ENCODE measurements at places on chromosomes 16 and 17.

- H3K27me3 ChIP-seq, result no peaks in the 10 kb centered on the region
- no peak overlapping the region for H3K27ac ChIP-seq
- H3K4me1 ChIP-seq, result peaks cover 2% of the 10 kb centered on the region
- no peaks in the 10 kb centered on the region for H3K36me3 ChIP-seq
- no peak overlapping the region for H3K4me3 ChIP-seq
- no peak for DNase-seq
Observed at GRCh38 chr16:79971237-79971572, 370.7 kb upstream of the MAF start.

DNA sequence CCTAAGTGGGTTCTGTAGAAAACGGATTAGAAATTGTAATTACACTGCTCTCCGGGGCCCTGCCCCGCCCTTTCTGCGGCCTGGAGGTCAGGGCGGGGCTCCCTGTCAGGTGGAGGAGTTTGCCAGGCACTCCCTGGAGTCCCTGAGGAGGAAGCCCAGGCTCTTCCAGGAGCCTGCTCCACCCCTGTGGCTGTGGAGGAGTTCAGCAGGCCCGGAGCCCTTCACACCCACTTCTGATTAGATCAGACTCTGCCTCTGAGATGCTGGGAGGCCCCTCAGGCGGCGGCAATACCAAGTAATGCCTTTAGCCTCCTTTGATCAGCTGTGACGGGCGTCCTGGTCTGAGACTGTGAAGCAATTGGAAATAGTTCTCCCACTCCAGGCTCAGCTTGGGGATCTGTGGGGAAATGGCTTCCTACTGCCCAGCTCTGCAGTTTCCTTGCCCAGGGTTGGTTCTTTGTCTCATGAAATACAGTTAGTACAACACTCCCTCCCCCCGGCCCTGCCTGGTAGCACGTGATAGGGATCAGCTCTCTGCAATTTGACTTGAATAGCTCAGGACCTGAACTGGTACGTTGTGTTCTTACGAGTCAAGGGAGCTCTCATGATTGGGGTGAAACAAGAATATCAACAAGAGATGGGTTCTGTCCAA lies 22.3 kb downstream of the BAIAP2 start:
- H3K4me3 ChIP-seq, result no peak overlapping the region
- H3K27ac ChIP-seq, result peak overlapping the region; percentile 4
- peak; percentile 76 for DNase-seq
- H3K27me3 ChIP-seq, result no peaks in the 10 kb centered on the region

DNA sequence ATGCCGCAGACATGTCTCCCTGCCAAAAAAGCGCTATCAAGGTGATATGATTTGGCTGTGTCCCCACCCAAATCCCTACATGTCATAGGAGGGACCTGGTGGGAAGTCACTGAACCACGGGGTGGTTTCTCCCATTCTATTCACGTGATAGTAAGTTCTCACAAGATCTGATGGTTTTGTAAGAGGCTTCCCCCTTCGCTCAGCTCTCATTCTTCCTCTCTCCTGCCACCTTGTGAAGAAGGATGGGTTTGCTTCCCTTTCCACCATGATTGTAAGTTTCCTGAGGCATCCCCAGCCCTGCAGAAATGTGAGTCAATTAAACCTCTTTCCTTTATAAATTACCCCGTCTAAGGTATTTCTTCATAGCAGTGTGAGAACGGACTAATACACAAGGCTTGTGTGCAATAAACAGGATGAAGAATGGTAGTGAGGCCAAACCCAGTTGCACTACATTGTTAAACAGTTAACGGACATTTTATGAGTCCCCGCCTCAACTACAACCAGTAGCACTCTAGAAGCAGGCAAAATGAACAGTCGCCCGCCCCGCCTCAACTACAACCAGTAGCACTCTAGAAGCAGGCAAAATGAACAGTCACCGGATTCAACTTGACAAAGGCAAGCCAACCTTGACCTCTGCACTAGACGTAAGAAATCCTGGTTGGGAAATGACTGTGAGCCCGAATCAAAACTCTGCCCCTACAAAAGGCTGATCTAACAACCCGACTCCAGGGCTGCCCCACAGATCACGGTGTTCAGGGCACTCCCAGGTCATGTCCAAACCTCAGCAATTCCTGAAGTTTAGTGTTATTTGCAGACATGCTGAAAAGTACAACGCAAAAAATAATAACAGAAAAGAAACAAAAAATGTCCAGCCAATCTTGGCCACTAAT lies 26.3 kb downstream of the VPS53 start:
- peak; percentile 55 for DNase-seq
- H3K36me3 ChIP-seq, result peaks cover 60% of the 10 kb centered on the region
- no peak overlapping the region for H3K27ac ChIP-seq
- H3K27me3 ChIP-seq, result no peaks in the 10 kb centered on the region

DNA sequence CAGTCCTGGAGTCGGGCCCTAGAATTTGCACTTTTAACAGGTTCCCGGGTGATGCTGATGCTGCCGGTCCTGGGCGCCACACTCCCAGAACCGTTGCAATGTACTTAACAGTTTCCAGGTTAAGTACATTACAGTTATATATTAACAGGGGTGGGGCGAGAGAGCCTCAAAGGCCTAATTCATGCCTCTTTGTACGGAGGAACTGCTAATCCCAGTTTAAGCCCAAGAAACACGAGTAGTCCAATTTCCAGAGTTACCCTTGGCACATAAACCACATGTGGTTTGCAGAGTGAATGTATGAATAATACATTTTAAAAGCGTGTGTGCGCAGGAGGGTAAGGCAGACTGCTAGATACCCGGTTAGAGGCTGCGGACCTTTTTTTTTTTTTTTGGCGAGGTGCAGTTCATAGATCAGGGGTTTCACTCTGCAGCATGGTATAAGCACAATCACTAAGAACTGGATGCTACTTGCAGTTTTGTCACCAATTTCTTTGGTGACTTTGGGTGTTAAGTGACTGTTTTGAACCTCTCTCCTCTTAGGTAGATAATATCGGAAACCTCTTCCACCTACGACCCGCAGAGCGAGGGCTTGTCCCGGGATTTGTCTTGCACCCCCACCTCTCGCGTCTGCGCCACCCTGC lies 713 bp downstream of the COX11 start:
- H3K4me3 ChIP-seq, result peak overlapping the region; percentile 93
- H3K36me3 ChIP-seq, result peaks cover 23% of the 10 kb centered on the region
- peak; percentile 39 for DNase-seq
- H3K27me3 ChIP-seq, result no peaks in the 10 kb centered on the region

GRCh38 chr16:81548876-81549546 lies 104.4 kb downstream of the CMIP start:
- peaks cover 40% of the 10 kb centered on the region for H3K4me1 ChIP-seq
- no peak overlapping the region for H3K4me3 ChIP-seq
- H3K27ac ChIP-seq, result no peak overlapping the region
- H3K27me3 ChIP-seq, result no peaks in the 10 kb centered on the region
- no peak for DNase-seq
